Activated gamma-delta T cell treated with Interleukin-2 at 50 U/mL for 16 hours (primary cell): ENCODE measurements at places on chromosomes 2 and 18.

DNA sequence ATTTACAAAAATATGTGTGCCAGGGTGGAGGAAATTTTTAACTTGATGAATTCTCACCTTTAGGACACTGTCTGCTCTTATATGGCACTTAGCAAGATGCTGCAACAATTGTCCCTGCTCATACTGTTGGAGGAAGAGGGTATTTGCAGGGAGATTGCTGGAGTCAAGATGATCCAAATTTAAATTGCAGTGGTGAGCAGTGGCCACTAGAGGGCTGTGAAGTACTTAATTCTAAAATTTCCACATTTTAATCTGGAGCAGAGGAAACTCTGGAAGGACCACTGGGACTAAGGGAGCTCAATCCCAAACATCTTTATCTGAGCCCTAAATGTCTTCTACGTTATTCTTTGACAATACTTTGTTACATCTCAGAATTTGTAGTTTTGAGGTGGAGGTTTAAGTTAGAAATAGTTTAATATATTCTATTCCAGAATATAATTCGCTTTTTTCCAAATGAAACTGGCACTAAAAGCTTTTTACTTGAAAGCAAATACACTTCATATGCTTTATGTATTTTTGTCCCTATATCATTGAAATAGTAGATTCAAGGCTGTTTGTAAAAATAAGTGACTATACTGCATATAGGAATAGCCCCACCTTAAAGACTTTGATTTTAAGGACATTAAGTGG is 33.0 kb upstream of the PTH2R start:
- peak; percentile 25 for DNase-seq

DNA sequence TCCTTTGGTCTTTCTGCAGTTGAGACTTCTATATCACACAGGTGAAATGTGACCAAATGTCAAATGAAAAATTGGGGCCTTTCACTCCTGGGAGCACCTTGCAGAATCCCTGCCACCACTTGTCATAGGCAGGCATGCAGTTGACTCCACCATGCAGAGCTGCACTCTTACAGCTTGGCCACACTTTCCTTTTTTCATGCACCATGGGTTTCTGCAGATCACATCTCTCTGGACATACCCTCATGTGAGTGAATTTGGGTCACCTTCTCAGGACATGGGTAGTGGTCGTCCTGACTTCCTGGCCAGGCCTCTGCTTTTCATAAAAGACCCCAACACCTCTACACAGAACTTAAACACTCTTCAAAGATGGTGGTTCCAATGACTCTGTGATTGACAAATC is 155.1 kb upstream of the RAB12 start:
- no peak for DNase-seq

- DNase-seq: no peak
Observed at GRCh38 chr2:101560780-101561315, 85.9 kb upstream of the RFX8 start.

GRCh38 chr2:121367246-121367900 is 82.4 kb upstream of the TFCP2L1 start:
- no peak for DNase-seq

GRCh38 chr2:148828941-148829340 is 46.1 kb upstream of the KIF5C start:
- no peak for DNase-seq

- DNase-seq: no peak
Observed at GRCh38 chr2:225010804-225011203, 31.5 kb downstream of the DOCK10 start.

GRCh38 chr18:13379930-13380690 is 161.6 kb downstream of the LDLRAD4 start:
- no peak for DNase-seq

DNA sequence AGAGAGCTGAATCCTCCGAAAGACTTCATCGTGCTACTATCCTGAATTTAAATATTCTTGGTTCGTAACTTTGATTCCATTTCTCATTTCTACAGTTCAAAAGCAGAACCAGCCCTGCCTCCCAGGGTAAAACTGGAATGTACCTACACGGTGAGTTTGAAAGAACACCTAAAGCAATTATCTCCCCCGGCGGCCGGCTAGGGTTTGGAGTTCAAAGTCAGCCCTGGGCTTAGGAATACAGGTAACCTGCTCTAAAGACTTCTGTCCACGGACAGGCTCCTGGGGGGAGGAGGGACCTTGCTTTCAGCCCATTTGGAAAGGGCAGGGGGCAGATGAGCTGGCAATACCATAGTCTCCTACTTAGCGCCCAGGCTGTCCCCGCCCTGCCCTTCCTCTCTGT is 32.3 kb downstream of the CYP27C1 start:
- no peak for DNase-seq

DNA sequence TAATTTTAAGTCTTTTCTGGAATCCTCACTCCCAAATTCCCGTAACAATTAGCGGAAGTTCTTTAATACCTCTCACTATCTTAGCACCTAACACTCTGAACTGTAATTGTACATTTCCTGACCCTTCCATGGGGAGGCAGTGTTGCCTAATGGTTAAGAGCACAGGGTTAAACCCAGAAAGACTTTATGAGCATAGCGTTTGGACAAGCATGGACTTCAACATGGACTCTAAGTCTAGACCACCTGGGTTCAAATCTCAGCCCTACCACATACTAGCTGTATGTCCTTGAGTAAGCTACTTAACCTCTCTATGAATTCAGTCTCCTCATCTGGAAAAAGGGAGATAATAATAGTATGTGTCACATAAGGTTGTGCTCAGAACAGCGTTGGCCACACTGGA is 13.0 kb downstream of the ANTXR1 start:
- no peak for DNase-seq

- DNase-seq: no peak
Observed at GRCh38 chr2:198036029-198036879, 231.9 kb downstream of the PLCL1 start.
